ENCODE measurements at places on chromosomes 4 and X.

DNA sequence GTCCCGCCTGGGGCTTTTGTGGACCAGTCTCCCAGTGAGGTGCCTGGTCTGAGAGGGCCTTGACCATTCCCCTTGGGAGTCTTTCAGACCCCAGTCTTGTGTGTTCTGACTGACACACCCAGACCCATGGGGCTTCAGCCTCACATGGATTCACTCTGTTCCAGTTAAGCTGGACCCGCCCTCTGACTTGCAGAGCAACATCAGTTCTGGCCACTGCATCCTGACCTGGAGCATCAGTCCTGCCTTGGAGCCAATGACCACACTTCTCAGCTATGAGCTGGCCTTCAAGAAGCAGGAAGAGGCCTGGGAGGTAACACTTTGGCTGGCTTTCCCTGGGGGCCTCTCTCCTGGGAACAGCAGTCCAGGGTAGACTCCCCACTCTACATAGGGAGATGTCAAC is 6.8 kb downstream of the IL9R start:
- DNase-seq = no peak

DNA sequence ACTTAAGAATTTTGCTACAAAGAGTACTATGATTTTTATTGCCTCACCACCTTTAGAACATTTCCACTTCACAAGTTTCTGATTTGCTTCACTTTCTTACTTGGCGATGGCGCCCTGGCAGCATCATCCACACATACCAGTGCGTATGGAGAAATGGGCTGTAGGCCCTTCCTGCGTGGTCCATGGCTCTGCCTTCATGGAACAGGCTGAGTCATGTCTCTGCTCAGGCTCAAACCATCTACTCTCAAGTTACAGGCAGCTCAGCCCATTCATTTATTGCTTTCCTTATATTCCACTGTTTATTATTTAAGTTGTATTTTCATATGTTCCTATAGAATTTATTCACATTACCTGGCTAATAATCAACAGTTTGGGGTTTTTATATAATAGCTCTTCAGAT is 21.1 kb downstream of the CASP3 start:
- DNase-seq = no peak

- no peak for DNase-seq
Measured at GRCh38 chr4:152577708-152578396, 42.0 kb upstream of the FBXW7 start.

- DNase-seq = no peak
Measured at GRCh38 chr4:86924811-86925210, 10.0 kb upstream of the AFF1 start.

GRCh38 chrX:38552721-38553120 is 8.6 kb upstream of the TSPAN7 start:
- no peak for DNase-seq

DNA sequence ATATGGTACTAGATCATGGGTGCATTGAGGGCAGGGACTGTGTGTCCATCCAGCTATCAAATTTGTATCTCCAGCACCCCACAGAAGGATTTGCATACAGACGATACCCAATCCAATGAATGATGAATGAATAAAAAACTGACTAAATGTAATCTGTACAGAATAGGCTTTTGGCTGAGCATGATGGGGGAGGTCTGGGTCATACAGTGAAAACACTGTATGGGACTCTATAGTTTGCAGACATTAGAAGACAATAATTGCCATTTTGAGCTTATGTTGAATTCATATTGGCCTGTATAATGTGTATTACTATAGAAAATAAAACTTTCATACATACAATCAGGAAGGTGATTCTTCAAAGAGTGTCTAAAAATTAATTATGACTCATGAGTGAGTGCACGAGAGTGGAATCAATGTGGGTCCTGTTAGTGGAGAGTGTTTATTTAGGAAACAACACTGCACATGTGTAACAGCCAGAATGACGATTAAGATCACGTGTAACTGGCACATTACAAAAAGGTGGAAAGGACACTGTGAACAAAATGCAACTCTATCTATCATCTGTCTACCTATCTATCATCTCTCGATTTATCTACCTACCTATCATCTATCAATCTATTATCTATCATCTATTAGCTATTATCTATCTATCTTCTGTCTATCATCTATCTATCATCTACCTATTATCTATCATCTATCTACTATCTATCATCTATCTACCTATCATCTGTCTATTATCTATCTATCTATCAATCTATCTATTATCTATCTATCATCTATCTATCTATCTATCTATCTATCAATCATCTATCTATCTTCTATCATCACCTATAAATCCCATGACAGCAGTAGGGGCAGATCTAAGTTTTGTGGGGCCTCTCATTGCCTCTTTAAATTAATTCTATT is 201.3 kb downstream of the PTTG2 start:
- no peak for DNase-seq

DNA sequence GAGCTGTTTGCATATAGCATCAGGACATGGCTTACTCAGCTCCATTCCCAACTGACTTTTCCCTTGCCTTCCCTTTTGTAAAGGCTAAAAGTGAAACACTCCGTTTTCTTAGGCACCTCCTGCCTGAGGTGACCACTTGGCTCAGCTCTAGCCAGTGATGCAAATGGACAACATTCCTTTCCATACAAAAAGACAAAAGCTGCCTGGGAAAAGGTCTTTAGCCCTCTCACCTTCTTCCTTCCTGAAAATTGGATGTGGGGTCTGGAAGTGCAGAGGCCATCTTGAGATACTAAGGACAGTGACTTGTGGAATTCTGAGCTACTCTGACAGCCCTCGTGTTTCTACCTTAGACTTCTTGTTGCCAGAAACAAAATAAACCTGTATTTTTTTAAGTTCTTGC is 27.7 kb upstream of the SFRP2 start:
- no peak for DNase-seq

GRCh38 chr4:97150966-97151365 is 992.3 kb downstream of the STPG2 start:
- DNase-seq = no peak

GRCh38 chr4:5572114-5572513 is 136.2 kb downstream of the EVC2 start:
- no peak for DNase-seq

DNA sequence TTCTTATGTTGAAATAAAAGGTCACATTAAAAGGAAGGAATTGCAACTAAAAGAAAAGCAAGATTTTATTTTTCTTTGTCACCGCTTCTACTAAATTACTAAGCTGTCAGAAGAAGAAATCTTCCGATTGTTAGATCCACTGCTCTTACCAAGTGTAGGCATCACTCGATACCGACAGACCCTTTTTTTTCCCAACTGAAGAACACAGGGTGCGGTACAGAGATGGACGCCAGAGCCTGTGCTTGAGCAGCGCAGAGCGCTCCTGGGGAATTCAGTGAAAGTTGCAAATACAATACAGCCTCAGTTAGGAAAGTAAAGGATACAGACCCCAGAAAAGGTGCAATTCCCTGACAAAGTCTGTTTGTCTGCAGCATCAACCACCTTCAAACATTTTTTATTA is 94.9 kb upstream of the WDR17 start:
- no peak for DNase-seq
